ENCODE measurements at places on chromosomes 11 and 22.

- no peak for DNase-seq
Measured at GRCh38 chr11:48106166-48106565, 110.4 kb upstream of the OR4B1 start.

- no peak for DNase-seq
Measured at GRCh38 chr11:15695096-15695721, 580.5 kb downstream of the INSC start.

DNA sequence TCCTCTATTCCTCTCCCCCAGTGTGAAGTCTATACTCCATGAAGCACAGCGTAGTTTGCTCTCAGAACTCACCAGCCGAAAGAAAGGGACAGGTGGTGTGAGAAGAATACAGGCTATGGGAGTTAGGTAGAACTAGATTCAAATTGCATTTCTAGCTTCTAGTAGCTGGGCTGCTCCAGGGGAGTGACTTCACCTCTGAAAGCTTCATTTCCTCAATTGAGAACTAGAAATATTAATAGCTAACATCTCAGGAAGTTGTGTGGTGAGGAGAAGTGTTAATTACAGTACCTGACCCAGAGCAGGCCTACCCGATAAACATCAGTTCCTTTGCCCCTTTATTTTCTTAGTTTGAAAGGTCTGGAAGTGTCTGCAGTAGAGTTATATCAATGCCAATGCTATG, 484.7 kb upstream of the TENM4 start:
- no peak for DNase-seq

GRCh38 chr11:73797457-73797856, 9.8 kb downstream of the MRPL48 start:
- DNase-seq = no peak

- no peak for DNase-seq
Measured at GRCh38 chr11:28481616-28482480, 373.7 kb downstream of the METTL15 start.

GRCh38 chr22:36284171-36284571, 31.2 kb downstream of the APOL1 start:
- no peak for DNase-seq

GRCh38 chr11:134046681-134047449, 22.0 kb upstream of the JAM3 start:
- no peak for DNase-seq

GRCh38 chr11:25200925-25201324, 704.1 kb downstream of the LUZP2 start:
- DNase-seq = no peak

- no peak for DNase-seq
Measured at GRCh38 chr11:16301462-16301861, 54.9 kb downstream of the SOX6 start.

All from NCI-H1436 treated with DMSO at 0.1 percent for 48 hours (cell line).